ENCODE measurements at places on chromosomes 12 and 14.

- peak; percentile 67 for DNase-seq
Measured at GRCh38 chr14:36784541-36784940, 122.9 kb downstream of the PAX9 start.

DNA sequence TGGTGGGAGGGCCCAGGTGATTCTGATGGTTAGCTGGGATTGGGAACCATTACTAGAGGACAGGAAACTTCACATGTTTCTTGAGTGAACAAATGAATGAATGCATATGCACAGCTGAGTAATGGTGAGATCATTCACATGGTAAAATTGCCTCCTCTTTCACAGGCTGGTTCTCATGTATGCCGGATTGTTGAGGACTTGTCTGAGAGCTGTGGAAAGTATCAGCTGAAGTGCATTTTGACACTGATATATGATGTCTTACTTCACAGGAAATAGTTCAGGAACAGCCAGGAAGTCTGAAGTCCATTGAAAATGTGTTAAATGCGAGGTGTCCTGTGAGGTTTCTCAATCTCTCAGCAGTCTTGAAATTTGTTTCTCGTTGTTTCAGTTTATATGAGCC, 77.6 kb upstream of the DACT1 start:
- no peak for DNase-seq

- no peak for DNase-seq
Measured at GRCh38 chr12:110998165-110998564, 77.8 kb upstream of the MYL2 start.

- no peak for DNase-seq
Measured at GRCh38 chr14:97280526-97280925, 483.3 kb downstream of the VRK1 start.

DNA sequence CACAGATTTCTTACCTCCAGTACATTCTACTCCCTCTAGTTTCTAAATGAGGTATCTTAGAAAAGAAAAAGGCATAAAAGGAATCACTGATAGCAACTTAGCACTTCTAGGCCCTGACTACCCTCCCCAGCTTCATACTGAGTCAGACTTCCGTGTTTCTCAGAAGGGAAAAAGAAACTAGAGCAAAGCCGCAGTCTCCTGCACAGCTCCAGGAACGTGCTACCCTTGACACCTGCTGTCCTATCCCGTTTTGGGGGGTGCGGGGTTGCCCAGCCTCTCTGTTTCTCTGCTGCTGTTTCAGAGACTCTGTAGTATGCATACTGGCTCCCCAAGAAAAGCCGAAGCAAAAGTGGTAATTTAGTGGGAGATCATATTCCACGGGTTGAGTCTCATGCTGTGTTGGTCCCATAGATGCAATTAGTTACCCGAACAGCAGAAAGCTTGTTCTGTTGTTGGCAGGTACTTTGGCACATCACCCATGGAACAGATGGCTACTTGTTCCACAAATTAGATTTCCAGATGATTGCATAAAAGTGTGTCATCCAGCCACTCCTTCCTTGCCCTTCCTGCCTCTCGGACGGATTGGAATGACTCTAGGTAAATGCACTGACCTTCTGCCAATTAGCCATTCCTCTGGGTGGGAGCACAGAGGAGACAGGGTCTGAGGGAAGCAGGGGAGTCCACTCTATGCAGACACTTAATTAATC, 438.1 kb downstream of the FUT8 start:
- DNase-seq: peak; percentile 85

GRCh38 chr14:85663256-85663655, 133.3 kb downstream of the FLRT2 start:
- DNase-seq: no peak

DNA sequence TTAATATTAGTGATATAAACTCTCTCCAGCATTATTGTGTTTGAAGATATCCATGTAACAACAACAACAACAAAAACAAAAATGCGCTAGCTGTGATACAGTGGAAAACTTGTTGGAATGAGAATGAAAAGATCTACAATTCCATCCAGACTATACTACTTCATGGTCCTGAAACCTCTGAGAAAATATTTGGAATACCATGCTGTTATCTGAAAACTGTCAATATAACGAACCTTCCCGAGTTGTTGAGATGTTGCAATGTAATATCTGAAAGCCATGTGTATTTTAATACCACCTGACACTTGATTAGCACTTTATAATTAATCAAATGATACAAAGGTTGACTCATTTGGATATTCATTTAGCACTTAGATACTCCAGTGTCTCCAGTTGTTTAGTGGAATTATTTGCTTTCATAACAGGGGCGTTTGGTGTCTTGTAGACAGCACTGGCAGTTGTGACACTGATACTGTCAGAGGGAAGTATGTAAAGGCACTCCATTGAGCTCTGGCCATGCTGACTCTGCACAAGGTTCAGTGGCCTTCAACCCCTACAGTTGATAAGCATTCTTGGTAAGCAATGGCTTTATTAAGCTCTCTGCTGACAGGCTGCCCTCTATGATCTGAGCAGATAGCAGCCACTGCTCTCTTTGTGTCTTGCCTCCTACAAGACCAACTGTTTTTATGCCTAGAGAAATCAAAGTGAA, 447.1 kb upstream of the SEL1L start:
- DNase-seq: no peak

- DNase-seq: no peak
Measured at GRCh38 chr14:71533800-71534199, 398.4 kb upstream of the RGS6 start.

DNA sequence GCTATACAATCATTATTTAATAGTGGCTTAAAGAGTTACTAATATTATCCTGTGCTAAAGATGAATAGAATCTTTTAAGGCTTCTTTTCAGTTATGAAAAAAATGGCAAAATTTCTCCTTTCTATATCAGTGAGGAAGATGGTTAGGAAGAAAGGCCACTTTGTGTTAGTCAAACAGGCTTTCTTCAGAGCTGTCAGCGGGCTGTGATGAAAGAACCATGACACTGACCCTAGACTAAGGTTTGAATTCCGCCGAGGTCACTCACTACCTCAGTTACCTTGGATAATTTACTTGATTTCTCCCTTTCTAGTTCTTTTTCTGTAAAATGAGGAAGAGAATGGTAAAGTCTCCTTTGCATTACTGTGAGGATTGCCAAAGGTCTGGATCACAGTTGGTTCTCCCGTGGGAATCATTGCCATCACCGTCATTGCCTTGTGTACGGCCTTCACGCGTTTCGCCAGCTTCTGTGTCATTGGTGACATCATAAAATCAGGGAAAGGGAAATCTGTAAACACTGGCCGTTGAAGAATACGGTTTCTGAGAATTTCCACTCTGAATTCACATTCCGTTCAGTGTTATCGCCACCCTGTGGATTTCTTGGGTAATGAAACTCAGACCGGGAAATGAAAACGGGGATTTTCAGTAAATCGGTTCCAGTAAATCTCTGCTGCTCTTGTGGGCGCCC, 26.7 kb upstream of the YBX3 start:
- peak; percentile 78 for DNase-seq

DNA sequence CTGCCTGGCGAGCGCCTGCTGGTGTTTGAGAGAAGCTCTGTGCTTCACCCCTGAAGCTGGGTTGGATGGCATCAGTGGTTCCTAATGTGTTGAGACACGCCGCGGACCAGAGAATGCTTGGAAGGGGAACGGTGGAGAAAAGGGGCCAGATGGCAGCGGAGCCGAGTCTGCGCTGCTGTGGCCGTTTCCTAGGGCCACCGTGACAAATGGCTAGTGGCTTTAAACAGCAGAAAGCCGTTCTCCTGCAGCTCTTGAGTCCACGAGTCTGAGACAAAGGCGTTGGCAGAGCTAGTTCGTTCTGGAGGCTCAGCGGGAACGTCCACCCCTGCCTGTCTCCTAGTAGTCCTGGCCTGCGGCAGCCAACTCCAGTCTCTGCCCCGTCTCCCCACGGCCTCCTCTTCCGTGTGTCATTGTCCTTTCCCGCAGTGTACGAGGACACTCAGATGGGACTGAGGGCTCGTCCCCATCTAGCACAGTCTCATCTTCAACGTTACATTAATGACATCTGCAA, 103.6 kb downstream of the ADGRD1 start:
- DNase-seq: no peak

- no peak for DNase-seq
Measured at GRCh38 chr12:29427964-29428363, 47.0 kb upstream of the ERGIC2 start.

DNA sequence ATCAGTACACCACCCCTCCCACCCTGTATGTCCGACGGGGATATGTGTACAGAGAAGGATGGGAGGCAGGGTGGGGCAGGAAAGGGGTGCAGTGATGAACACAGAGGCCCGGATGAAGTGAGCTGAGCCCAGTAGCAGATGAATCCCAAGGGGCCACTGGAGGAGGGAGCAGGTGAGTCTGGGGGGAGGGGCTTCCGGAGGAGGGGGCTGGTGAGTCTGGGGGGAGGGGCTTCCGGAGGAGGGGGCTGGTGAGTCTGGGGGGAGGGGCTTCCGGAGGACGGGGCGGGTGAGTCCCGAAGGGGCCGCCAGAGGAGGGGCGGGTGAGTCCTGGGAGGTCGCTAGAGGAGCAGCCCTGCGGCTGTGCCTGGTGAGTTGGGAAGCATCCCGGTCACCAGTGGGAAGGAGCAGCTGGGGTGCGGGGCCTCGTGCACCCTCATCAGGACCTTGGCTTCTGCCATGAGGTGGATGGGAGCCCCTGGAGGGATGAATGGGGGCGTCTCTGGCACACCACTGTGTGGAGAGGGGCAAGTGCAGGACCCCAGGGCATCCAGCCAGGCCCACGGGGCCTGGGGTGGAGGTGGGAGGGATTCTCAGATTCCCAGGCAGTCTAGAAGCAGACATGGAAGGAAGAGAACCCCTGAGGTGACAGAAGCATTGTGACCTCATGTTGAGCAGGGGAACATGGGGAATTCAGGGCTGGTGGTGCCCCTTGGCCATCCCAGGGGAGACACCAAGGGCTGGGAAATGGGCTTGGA, 14.0 kb downstream of the BEGAIN start:
- DNase-seq: no peak

- no peak for DNase-seq
Measured at GRCh38 chr12:65522956-65523860, 244.7 kb downstream of the MSRB3 start.

- DNase-seq: no peak
Measured at GRCh38 chr14:60695327-60695726, 28.8 kb downstream of the SIX4 start.

DNA sequence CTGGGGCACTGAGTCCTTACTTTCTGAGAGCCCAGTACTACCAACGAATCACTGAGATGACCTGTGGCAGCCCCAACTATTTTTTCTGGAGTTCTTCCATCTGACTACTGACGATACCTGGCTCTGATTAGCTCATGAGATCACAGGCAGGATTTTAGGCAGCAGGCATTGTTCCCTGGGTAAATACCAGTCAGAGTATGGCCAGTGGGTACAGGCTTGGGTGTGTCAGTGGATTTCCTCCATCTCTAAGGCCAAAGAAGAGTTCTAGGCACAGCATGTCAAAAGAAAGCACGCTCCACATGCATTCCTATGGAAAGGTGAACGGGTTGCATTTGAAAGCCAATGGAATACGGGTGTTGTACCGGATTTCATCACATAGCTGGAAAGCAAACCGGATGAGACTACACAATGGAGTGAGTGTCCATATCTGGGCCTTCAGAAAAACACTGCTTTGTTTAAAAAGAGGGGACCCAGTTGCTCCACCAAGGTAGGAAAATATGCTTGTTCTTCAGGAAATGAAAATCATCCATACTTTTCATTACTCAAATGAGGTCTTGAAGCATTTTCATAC, 55.0 kb downstream of the PAX9 start:
- DNase-seq: no peak

DNA sequence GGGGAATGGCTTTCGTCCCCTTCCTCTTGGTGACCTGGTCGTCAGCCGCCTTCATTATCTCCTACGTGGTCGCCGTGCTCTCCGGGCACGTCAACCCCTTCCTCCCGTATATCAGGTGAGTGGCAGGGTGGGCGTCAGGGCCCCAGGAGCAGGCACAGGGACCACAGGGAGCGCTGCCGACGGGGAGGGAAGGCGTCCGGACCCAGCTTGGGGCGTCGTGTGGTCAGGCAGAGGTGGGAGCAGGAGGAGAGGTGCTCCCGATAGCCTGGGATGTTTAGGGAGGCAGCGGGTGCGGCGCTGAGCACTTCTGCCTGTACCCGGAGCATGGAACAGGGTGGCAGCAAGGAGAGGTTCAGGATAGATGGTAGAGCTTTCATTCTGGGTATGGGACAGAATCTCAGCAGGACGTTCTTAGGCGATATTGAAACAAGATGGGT, 444 bp downstream of the DRAM1 start:
- DNase-seq: no peak

DNA sequence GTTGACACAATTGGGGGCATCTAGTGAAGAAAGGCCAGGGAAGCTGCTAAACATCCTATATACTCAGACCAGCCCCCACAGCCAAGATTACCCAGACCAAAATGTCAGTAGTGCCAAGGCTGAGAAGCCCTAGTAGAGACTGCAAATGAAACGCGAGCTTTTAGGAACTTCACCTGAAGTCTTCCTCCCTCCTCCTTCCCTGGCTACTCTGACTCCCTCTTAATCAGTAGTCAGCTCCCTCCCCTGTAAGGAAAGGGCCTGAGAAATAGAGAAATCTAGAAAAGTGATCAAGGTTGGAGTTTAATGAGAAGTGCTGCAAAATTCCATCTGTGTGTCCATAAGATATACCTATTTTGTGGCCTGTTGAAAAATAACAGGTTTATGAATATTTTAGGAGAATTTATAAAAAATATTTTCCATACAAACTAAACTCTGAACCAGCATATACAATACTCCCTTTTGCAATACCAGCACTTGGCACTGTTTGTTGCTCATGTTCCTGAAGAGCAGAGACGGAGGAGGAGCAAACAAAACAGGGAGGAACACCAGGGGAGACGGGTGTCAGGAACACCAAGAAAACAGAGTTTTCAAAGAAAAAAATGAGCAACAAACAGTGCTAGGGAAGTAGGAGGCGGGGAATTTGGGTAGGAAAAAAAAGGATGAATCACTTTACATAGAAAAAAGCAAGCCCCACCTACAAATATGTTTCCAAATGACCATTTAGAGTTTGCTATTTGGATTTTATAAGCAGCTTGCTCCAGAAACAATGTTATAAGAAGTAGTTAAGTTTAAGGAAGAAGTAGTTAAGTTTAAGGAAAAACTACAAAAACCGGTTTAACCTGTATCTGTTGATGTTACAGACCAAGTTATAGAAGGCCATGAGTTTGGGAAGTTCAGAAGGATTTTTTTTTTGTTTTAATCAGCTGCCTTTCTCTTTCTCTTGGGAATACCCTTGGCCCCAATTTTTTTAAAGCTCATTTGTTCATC, 282.1 kb upstream of the GRIP1 start:
- DNase-seq: no peak

DNA sequence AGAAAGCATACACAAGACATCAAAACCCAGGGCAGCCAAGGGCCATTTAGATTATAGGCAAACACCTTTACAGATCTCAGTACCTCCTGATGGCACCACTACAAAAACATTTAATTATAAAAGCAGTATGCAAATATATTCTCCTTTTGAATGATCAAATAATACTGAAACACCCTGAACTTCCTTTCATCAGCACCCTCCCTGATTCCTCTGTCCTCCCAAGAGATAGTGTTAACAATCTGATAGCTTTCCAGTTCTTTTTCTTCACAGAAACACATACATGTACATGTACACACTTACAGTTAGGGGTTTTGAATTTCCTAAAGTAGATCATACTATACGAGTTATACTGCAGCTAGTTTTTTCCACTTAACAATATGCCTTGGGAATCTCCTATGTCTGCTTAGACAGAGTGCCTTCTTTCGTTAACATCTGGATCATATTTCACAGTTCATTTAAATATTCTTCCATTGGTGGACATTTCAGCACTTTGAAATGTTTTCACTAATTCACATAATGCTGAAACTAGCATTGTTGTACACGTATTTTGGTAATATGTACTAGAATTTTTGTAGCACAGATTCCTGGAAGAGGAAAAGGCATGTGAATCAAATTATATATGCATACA, 35.2 kb downstream of the TDG start:
- DNase-seq: no peak

All from DMS79 treated with DMSO at 0.1 percent for 48 hours (cell line).